IPS-NIHi11 (cell line): ENCODE measurements at places on chromosomes 2 and 18.
A peak's percentile ranks its signal among the peaks of the same experiment; 100 is the strongest.

- peak; percentile 29 for DNase-seq
Observed at GRCh38 chr2:15142069-15142689, 419.0 kb downstream of the NBAS start.

DNA sequence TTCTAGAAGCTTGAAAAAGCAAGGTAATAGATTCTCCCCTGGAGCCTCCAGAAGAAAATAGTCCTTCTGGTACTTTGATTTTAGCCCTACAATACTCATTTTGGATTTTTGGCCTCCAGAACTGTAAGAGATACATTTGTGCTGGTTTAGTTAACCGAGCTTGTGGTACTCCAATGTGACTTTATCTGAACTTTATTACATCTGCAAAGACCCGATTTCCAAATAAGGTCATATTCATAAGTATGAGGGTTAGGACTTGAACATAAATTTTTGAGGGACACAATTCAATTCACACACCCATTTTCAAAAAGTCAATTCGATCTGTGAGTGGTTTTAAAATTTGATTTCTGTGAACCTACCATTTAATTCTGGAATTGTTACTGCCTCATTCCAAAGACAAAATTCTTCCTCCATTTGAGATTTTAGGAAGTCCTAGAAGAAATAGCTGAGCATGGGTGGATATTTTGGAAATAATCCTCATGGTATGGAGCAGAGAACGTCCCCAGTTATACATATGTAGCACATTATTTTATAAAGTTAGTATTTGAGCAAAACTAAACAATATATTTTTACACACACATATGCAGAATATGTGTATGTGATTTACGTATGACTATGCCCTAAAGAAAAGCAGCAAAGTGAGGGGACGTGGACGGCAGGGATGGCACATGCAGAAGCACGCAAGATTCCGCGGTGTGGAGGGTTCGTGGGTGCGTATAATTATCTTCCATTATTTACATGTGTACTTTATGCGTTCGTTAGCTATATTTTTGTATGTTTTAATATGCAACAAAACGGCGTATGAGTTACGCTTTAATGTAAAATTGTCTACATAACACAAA lies 905 bp upstream of the NUP35 start:
- no peak for DNase-seq

DNA sequence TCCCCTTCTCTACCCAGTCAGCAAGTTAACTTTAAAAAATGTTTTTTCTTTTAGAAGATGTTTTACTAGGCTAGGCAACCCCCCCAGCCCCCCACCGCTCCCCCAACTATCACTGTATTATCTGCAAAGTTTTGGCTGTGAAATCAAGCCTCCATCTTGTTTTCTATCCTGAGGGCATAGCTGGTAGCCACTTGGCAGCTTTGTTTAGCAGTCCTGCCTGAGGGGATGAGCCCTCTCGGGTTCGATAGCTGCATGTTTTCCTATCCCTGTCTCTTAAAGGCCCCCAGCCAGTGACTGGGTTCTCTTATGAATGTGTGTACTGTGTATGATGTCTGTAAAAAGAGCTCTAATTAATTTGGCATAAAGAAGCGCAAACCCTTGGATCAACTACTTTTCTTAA lies 43.4 kb downstream of the MRO start:
- no peak for DNase-seq

DNA sequence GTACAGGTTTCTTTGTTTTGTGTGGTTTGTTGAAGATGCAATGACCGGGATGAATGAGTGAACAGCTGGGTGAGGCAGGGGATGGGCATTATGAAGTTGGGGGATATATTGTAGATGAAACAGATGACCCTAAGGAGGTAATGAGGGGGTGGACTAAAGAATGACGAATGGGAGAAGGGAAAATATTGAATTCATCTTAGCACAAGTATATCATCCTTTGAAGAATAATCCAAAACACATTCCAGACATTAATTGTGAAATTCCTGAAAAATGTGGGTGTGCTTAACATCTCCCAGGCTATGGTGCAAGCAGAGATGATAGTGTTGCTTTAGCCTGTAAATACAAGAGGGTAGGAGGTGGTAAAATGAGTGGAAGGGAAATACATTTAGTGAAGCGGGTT lies 5.8 kb downstream of the CRIM1 start:
- DNase-seq = no peak

- DNase-seq = no peak
Observed at GRCh38 chr2:229084447-229084846, 186.6 kb downstream of the PID1 start.

- no peak for DNase-seq
Observed at GRCh38 chr18:41501848-41502247, 453.2 kb upstream of the PIK3C3 start.

GRCh38 chr18:77106331-77106730 lies 26.3 kb downstream of the MBP start:
- no peak for DNase-seq

DNA sequence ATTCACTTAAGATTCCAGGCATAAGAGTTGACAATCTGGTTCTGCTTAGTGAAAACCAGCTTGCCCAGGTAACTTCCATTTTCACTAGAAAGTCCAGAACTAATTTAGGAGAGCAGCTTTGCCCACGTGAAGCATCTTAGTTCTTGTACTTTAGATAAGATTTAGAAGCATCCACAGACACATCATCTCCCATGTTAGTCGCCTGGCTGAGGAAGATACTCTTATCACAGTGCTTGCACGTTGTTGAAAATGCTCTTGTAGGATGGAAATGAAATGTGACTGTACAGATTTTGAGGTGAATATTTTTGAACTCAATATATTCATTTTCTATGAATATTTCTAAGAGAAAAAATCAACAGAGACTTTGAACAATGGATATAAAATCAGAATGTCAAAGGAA lies 159.7 kb downstream of the SOCS6 start:
- no peak for DNase-seq

- no peak for DNase-seq
Observed at GRCh38 chr2:19688059-19688458, 213.7 kb downstream of the TTC32 start.

DNA sequence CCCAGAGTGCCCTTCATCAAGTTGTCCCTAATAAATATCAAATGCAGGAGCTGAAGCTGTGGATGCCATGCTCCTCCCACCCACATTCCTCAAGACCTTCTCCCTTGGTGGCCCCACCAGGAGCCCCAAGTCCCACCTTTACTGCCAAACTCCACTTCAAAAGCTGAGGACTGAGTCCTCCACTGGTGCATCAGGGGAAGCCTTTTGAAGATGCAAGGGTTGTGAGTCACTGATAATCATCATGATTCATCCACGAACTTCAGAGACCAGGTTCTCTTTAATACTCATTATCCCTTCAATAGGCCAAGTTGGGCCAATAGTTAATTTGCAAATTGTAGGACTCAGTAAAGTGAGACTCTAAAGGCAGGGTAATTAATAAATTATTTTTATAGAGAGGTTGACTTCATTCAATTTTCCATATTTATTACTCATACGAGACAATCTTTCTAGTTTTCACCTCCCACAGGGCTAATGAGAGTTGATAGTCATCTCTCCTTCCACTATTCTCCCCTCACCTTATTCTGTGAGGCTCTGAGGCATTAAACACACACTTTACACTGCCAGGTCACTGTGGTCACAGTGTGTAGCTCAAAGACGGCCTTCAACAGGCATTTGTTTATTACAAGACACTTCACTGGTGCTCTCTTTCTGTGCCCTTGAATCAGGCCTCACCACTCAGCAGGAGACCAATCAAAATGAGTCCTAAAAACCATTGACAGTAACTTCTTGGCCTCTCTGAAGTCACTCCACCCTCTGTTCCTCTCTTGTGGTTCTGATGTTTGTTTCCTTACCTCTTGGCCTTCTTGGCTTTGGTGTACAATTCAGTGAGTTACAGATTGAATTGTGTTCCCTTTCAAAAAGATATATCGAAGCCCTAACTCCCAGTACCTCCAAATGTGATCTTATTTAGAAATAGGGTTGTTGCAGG lies 99.9 kb downstream of the TRIB2 start:
- no peak for DNase-seq

DNA sequence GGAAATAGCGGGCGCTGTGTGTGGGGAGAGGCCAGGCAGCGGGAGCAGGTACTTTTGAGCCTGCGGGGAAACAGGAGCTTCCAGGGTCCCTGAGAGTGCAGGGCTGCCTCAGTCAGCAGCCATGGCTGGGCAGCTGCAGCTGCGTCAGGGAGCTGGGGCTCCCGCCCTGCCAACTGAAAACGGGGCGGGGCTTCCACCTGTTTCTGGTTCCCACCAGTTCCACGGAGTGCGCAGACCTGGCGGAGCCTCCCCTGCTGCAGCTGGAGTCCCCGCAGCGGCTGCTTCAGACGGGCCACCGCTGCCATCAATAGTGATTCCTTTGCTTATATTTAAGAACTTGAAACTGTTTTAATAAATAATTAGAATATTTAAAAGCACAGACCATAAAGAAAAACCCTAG lies 30.6 kb upstream of the RPRM start:
- DNase-seq = peak; percentile 28

- DNase-seq = no peak
Observed at GRCh38 chr18:74377776-74378175, 62.1 kb downstream of the C18orf63 start.

GRCh38 chr2:99576775-99577174 lies 87.0 kb upstream of the REV1 start:
- no peak for DNase-seq

DNA sequence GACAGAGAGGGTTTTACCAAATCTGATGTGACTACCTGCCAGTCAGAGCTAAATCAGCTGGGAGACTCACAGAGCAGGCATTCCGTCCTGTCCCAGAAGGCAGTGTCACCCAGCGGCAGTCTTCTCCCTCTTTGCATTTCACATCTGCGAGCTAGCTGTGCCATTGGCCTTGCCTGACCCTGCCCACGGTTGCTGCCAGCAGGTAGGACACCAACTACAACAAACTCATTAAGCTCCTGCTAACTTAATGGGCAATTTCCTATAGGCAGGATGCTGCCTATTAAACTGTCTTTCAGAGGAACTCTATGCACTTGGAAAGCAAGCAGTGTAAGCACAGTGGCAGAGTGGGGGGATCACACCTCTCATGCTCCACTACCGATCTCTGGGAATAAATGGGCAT lies 116.4 kb upstream of the CAPN13 start:
- no peak for DNase-seq

GRCh38 chr2:185006481-185006880 lies 408.2 kb downstream of the ZNF804A start:
- DNase-seq = no peak

GRCh38 chr2:152541712-152542111 lies 175.5 kb downstream of the PRPF40A start:
- DNase-seq = no peak
